Activated naive CD8-positive, alpha-beta T cell treated with anti-CD3 and anti-CD28 coated beads, Interleukin-2, amount 10 ng/mL, durations not matched to agents 7 days and 5 days (primary cell): ENCODE measurements at places on chromosomes 1 and 21. TPM values are rescaled to one million over a fixed set of nuclear protein-coding genes. Genes with fewer than 3 reads are reported as not detected.

Gene F13B
- total RNA-seq, result not detected

Gene IRF6
- total RNA-seq, result 1.7 TPM

Gene TTC39A
- total RNA-seq, result not detected

Gene GPATCH2
- total RNA-seq, result 11.9 TPM

- no peaks in the 10 kb centered on the region for H3K36me3 ChIP-seq
- H3K27ac ChIP-seq, result no peak overlapping the region
- H3K4me1 ChIP-seq, result no peaks in the 10 kb centered on the region
- H3K27me3 ChIP-seq, result no peaks in the 10 kb centered on the region
- no peak overlapping the region for H3K4me3 ChIP-seq
Measured at GRCh38 chr1:2382621-2383361, 8.6 kb downstream of the MORN1 start.

- no peak overlapping the region for H3K4me3 ChIP-seq
- peaks cover 10% of the 10 kb centered on the region for H3K36me3 ChIP-seq
- H3K27me3 ChIP-seq, result no peaks in the 10 kb centered on the region
- H3K27ac ChIP-seq, result peak overlapping the region; percentile 45
- DNase-seq, result no peak
Measured at GRCh38 chr1:6012529-6013318, 20.5 kb upstream of the NPHP4 start.

DNA sequence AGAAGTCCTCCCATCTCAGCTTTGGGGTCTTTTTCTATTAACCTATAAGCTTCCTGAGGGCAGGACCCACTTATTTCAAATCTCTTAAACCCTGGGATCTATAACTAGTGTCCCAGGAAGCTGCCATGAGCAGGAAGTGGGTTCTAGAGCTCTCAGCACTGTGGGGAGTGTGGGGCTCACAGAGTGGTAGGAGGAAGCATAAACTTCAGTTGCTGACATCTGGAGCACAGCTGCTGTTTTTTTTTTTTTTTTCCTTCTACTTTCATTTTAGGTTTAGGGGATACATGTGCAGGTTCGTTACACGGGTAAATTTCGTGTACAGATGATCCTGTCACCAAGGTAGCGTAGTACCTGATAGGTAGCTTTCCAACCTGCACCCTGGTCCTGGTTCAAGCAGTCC, 59.3 kb downstream of the AK4 start:
- H3K4me3 ChIP-seq, result peak overlapping the region; percentile 44
- H3K4me1 ChIP-seq, result peaks cover 30% of the 10 kb centered on the region
- H3K27me3 ChIP-seq, result no peaks in the 10 kb centered on the region
- DNase-seq, result no peak
- H3K27ac ChIP-seq, result peak overlapping the region; percentile 73

DNA sequence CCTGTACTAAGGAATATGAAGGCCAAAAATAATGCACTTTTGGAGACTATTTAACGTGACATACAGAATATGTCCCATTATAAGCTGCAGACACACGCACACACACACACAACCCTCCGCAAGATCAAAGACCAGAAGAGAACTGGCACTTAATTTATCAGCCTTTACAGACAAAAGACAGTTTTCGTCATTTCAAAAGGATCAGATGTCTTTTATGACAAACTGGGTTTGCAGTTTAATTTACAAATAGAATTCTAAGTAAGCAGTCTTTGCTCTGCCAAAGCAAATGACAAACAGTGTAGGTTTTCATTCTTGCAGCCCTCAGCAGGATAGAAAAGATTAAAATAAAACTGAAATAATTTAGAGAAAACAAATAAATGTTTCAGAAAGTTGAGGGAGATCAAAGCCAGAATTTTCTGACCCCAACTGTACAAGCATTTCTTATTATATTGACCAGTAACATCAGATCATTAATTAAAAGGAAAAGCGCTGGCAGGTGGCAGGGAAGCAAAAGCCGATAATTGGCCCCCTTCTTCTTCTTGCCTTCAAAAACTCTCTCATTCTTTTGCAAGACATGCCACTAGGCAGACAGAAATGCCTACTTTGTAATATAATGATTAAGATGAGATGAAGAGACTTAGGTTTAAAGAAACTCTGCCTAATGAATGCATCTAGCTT, 169.0 kb downstream of the DENND1B start:
- no peaks in the 10 kb centered on the region for H3K27me3 ChIP-seq
- H3K4me1 ChIP-seq, result no peaks in the 10 kb centered on the region
- H3K36me3 ChIP-seq, result no peaks in the 10 kb centered on the region

- H3K27ac ChIP-seq, result no peak overlapping the region
- peaks cover 13% of the 10 kb centered on the region for H3K27me3 ChIP-seq
Measured at GRCh38 chr1:33241866-33242265, 14.4 kb upstream of the ZNF362 start.

DNA sequence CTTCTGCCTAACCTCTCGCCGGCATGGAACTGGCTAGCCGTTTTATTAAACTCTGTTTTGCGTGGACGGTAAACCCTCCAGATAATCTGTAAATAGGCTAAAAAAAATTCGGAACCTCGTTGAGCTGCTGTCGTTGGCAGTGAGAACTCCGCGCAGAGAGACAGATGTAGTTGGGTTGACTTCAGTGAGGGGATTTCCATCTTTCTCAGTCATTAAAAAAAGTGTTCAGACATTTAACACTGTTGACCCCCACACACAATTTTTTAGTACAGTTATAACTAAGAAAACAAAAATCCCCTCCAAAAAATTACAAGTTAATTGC, 464 bp downstream of the PARK7 start:
- no peaks in the 10 kb centered on the region for H3K27me3 ChIP-seq
- peaks cover 23% of the 10 kb centered on the region for H3K36me3 ChIP-seq
- peak overlapping the region; percentile 100 for H3K27ac ChIP-seq
- peaks cover 35% of the 10 kb centered on the region for H3K4me1 ChIP-seq

- H3K27me3 ChIP-seq, result peaks cover 7% of the 10 kb centered on the region
- no peaks in the 10 kb centered on the region for H3K36me3 ChIP-seq
- no peak overlapping the region for H3K27ac ChIP-seq
Measured at GRCh38 chr1:50271968-50272578, 151.2 kb downstream of the DMRTA2 start.

DNA sequence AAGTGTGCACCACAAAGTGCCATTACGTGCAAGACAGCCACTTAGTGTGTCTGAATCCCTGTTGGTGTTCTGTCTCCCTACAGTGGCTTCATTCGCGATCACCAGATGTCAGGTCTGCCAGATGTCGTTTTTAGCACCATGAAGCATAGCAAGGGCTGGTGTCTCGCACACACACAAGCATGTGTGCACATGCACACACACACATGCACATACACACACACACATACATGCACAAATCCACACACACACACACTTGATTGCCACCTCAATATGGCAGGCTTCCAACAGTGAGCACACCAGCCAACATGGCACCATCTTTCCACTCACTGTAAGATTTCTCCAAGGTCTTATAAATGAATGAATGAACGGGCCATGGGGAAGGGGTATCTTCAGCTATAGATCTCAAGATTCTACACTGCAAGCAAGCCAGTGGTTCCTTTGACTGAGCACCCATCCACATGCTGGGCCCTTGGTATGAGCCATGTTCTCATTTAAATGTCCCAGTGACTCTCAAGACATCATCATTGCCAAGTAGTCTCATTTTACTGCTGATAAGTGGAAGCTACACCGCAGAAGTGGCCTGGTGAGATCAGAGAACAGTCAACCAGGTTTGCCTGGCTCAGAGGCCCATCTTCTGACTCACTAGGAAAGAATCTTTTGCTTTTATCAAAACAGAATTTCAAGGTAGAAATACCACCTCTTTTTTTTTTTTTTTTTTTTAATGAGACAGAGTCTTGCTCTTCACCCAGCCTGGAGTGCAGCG, 84.9 kb downstream of the SIM2 start:
- no peaks in the 10 kb centered on the region for H3K4me1 ChIP-seq
- no peaks in the 10 kb centered on the region for H3K36me3 ChIP-seq
- H3K27ac ChIP-seq, result no peak overlapping the region
- DNase-seq, result no peak
- no peak overlapping the region for H3K4me3 ChIP-seq

DNA sequence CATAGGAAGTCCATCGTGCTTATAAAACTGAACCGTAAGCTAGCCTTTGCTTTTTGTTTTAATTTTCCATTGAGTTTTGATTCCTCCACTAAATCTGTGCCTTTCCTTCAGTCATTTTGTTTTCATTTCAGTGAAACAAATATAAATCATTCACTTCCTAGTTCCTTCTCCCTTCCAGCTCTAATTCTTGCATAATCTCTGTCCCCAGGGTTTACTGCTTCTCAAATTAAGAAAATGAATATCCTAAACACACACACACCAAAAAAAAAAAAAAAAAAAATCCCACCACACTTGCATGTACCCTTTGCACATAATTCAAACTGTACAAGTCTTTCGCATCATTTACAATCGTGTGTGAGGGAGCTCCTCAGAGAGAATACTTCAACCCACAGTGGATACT, 6.8 kb downstream of the KCNH1 start:
- no peaks in the 10 kb centered on the region for H3K36me3 ChIP-seq
- H3K4me1 ChIP-seq, result no peaks in the 10 kb centered on the region
- DNase-seq, result no peak
- no peak overlapping the region for H3K27ac ChIP-seq

DNA sequence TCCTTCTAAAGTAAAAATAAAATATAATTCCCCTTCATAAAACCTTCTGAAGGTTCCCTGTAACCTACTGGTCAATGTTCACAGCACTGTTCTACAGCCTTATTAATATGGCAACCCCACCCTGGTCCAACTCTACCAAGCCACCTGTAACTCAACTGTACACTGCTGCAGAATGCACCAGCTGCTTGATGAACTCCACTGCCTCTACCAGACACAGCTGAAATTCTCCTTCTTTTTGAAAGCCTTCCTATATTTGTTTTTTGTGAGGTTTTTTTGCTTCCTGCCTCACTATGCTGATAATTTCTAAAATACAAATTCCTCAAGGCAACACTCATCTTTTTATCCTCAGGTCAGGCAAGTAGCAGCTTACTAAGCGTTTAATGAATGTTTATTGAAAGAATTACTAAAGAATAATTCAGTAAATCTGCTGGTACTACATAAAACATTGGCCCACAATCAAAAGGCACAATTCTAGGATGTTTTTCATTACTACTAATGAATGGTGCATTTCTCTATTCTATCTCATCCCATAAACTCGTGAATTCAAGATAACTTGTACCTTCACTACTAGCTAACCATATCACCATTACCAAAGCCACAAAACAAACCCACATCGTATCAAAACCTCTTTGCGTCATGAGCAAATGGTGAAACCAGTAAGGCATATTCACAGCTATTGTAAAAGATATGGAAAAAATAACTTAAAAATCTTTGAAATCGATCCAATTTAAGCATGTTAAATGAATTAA, 2.4 kb downstream of the SSX2IP start:
- H3K27ac ChIP-seq, result no peak overlapping the region
- peaks cover 40% of the 10 kb centered on the region for H3K4me1 ChIP-seq
- peak overlapping the region; percentile 44 for H3K4me3 ChIP-seq
- no peak for DNase-seq

DNA sequence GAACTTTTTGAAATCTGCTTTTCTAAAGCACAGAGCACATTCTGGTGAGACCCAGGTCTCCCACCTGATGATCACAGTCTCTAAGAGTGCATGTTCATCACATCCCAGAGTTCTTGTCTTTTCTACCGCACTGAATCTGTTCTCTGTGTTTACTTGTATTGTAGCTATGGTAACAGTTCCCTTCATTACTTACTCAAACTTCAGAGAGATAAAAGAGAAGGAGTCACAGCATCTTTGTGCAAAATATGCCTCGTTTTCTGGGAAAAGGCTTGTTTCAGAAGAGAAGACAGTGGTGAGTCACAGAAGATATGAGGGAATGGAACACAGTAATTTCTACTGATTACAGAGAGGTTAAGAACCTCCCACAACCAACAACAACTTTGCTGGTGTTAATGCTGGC, 580.6 kb downstream of the PLA2G4A start:
- no peaks in the 10 kb centered on the region for H3K36me3 ChIP-seq
- DNase-seq, result no peak
- H3K4me3 ChIP-seq, result no peak overlapping the region
- no peak overlapping the region for H3K27ac ChIP-seq

GRCh38 chr1:212671342-212672031, 28.2 kb downstream of the BATF3 start:
- H3K27me3 ChIP-seq, result peaks cover 4% of the 10 kb centered on the region
- no peak overlapping the region for H3K27ac ChIP-seq
- DNase-seq, result no peak
- H3K4me1 ChIP-seq, result peaks cover 20% of the 10 kb centered on the region
- H3K36me3 ChIP-seq, result no peaks in the 10 kb centered on the region

DNA sequence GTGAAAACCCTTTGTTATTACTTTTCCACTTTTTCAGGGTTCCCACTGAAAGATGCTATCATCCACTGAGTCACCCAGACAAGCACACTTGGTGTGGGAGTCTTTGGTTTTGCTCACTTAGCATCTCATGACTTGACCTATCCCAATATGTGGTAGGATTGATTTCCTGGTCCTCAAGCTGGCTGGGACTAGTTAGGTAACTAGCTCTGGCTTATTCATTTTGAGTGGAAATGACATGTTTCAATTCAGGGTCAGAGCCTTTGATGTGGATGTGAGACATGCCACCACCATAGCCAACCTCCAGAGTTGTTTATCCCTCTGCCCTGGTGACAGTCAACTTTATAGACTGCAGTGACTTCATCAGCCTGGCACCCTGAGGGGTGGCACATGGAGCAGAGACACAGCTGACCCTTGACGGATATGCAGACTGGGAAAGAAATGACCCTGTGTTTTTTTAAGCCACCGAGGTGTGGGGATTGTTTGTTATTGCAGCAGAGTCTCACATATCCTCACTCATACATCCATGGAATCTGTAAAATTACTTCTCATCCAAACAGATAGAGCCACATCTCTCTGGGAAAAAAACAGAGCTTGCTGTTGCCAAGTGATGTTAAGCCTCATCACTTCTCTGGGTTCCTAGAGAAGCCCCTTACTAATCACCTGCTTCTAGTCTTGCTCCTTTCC, 699.9 kb downstream of the MATN1 start:
- H3K27ac ChIP-seq, result no peak overlapping the region
- H3K4me1 ChIP-seq, result no peaks in the 10 kb centered on the region
- no peak for DNase-seq
- H3K36me3 ChIP-seq, result no peaks in the 10 kb centered on the region

GRCh38 chr1:116067566-116067890, 43.7 kb upstream of the MAB21L3 start:
- H3K27ac ChIP-seq, result no peak overlapping the region
- H3K4me3 ChIP-seq, result no peak overlapping the region
- no peak for DNase-seq
- no peaks in the 10 kb centered on the region for H3K4me1 ChIP-seq

GRCh38 chr21:23162198-23162946, 2164.2 kb downstream of the NCAM2 start:
- no peaks in the 10 kb centered on the region for H3K4me1 ChIP-seq
- H3K36me3 ChIP-seq, result no peaks in the 10 kb centered on the region
- H3K27ac ChIP-seq, result no peak overlapping the region
- no peaks in the 10 kb centered on the region for H3K27me3 ChIP-seq
- no peak for DNase-seq
- H3K4me3 ChIP-seq, result no peak overlapping the region
